Stimulated activated CD8-positive, alpha-beta memory T cell treated with anti-CD3 and anti-CD28 coated beads, Interleukin-7, amount 100 ng/mL, for 1 hour (primary cell): ENCODE measurements at places on chromosomes 3 and 15.

GRCh38 chr3:167030082-167030725 is 349.9 kb downstream of the ZBBX start:
- no peak for DNase-seq

DNA sequence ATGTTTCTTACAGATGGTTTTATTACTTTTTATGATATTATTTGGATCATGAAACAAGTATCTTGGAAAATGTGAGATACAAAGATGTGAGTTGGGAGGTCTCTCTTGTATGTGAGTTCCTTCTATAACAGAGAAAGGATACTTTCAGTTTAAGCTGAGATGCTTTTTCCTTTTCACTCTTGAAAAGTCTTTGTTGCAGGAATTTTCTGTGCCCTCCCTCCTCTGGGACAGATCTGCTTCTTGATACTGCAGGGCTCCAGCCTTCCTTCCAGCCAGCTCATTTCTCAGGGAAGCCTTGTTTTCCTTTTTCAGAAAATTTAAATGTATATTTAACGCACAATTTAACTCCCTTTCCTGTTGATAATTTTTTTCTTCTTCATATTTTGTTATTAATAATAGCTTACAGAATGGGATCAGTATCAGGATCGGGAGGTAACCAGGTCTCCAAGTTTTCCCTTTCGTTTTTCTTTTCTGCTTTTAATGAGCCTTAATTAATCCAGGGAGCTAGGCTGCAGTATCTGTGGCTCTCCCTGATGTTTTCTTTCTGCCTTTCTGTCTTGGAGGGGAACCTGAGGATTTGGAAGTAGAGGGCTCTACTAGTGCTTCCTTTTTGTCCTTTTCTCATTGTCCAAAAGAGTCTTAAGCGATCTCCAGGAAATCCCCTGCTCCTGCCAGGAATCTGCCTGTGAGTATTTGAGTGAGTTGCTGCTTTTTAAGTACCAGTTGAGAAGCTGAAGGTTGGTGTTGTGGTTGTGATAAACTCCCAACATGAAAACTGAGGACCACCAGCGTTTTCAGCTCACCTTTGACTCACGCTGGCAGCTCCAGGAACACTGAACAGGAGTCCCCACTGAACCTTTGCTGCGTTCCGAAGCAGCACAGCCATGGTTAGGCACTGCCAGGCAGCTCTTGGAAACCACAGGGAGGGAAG is 105.7 kb downstream of the IGF1R start:
- DNase-seq = no peak

DNA sequence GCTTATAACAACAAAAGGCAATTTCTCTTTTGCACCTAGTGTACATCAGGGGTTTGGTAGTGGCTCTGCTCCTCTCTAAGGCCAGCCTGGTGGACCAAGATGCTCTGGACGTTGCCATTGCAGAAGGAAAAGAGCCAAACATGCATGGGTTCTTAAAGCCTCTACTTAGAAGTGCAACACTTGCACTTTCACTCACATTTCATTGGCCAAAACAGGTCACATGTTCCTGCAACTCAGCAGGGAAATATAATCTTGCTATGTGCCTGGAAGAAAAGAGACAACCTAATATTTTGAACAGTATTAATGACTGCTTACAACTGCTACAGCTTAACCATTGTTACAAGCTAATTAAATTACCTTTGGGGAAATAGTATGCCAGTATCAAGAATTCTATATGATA is 182.9 kb downstream of the IL5RA start:
- DNase-seq = no peak

GRCh38 chr15:91694131-91694830 is 159.2 kb upstream of the SLCO3A1 start:
- no peak for DNase-seq

GRCh38 chr3:167996514-167996913 is 99.2 kb downstream of the GOLIM4 start:
- no peak for DNase-seq

DNA sequence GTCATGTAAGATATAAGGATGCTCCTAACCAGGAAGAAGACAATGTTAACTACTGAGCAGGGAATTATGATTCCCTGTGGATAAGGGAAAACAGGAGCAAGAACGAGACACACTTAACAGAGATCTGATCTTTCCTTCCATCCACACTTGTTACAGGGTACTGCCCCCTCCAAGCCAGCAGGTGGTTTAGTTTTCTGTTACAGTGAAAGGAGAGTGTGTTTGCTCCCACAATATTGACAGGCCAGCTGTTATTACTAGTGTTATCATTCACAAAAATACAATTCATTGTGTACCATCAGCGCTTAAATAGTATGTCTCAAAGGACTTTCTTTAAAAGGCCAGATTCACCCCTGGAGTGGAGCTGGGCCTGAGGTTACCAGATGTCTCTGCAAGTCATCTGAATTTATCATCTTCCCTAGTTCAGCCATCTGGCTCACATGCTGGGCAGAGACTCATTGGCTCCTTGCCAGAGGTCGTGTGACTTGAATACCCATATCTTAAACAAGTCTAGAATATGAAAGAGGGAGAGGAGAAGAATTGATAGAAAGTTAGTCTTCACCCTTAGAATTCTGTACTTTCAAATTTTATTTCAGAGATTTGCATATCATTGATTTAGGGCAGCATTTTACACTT is 16.8 kb upstream of the FMN1 start:
- DNase-seq = no peak

- DNase-seq = no peak
Measured at GRCh38 chr3:47399531-47400270, 18.9 kb downstream of the PTPN23 start.

GRCh38 chr3:170735821-170736220 is 134.2 kb downstream of the RPL22L1 start:
- no peak for DNase-seq

GRCh38 chr15:96330064-96330449 is 443 bp upstream of the NR2F2 start:
- DNase-seq = no peak

- no peak for DNase-seq
Measured at GRCh38 chr15:42267286-42267685, 5.7 kb upstream of the GANC start.

- no peak for DNase-seq
Measured at GRCh38 chr15:52243697-52244555, 51.7 kb downstream of the MYO5C start.

GRCh38 chr3:156587760-156588069 is 32.8 kb upstream of the SSR3 start:
- no peak for DNase-seq

GRCh38 chr15:92184679-92185230 is 208.9 kb upstream of the ST8SIA2 start:
- DNase-seq = no peak

DNA sequence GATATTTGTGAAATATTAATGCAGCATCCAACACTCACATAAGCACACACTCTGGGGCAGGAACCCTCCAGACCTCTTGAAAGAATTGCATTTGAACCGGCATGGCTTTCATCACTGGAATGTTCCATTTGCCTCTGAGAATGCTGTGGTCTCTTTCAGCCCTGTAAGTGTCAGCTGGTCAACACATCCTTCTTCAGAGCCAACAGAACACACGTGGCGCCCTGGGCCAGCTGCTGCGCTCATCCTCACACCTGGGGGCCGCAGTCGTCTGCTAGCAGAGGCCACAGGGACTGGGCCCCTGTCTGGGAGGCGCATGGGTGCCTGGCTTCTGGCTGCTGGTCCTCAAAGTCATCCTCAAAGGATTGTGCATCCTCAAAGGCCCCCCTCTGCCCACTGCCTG is 71.4 kb upstream of the HERC1 start:
- no peak for DNase-seq

DNA sequence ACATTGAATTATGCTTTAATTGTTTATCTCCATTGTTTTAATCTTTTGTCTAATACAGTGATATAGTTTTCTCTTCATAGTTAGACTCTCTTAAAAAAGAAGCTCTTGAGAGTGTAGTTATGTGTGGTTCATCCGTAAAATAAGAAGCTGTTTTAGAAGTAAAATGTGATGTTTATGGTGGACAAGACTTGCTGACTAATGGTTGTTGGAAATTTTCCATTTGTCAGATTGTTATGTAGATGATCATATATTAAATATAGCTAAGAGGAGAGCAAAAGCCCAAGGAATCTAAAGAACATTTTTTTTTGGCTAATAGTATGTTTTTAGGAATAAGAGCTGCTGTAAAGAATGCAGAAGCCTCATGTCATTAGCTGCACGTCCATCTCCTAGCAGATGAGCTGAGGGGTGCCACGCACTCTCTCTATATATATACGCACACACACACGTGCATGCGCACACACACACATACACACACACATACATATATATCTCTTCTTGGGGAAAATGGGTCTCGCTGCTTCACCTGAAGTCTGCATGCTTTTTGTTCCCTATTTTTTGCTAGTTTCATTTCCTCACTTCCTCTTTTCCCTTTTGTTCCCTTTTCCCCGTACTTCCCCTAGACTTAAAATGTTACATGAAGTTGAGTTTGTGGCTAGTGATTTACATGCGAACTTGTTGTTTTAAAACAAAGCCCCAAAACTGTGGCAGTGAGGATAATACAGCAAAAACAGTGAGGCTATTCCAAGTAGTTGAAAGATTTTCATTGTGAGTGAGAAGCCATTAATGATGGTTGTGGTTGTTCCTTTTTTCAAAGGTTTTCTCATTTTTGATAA is 107.8 kb downstream of the MBNL1 start:
- no peak for DNase-seq

DNA sequence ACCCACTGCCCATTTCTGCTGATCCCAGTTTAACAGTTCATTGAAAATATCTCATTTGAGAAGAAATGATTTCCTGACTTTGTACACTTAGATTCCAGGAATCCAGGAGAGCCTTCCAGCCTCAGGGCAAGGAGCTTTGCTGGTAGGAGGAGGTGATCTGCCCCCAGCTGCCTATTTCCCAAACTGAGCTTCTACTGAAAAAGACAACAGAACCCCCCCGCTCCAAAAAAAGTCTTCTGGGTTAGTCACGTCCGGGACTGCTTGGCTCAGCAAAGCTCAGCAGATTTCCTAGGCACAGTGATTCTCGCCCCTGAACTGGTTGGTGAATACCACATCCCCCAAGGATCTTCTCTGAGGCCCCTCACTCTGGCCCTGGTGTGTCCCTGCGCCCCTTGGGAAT is 13.1 kb downstream of the SLC6A6 start:
- no peak for DNase-seq

GRCh38 chr3:3798631-3799113 is 559 bp upstream of the LRRN1 start:
- no peak for DNase-seq

GRCh38 chr3:13544951-13545651 is 3.8 kb upstream of the FBLN2 start:
- DNase-seq = no peak

DNA sequence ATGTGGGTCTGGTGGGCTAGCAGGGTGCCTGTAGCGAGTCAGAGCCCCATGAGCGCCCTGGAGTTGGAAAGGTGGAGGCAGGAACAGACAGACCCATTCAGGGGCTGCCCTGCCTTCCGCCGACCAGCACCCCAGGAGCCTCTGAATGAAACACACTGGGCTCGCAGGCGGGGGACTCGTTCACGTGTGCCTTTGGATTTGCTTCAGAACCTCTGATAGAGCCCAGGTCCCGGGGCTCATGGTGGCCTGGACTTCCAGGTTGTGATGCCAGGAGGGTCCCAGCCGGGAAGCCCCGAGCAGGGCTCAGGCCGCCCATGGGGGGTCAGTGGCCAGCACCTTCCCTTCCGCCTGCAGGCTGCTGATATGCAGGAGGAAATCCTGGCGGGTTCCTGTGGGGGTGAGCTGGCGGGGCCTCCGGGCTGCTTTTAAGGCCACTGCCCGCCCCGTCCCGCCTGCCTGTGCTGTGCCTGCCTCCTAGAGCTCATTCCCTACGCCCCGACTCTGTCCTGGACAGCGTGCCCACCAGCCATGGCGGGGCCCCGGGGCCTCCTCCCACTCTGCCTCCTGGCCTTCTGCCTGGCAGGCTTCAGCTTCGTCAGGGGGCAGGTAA is at the start of gene STAB1:
TSS of gene STAB1 (plus strand) at position 453 of the 610 bp plus-strand sequence. CDS start at position 529, 76 bp downstream.
- DNase-seq = no peak

DNA sequence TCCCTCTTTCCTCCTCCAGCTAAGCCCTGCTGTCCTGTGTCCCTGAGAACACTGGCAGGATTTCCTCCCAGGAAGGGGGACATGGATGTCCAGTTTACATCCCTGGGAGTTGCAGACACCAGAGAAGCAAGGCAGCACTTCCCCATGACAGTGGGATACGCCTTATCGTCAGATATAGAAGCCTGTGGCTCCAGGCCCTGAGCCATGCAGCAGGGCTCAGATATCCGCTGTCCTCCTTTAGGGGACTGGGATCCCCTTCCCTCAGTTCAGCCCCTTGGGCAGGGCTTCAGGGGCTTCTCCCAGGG is 16.4 kb downstream of the CORO2B start:
- DNase-seq = no peak

GRCh38 chr15:76181705-76182107 is 121.9 kb downstream of the TMEM266 start:
- no peak for DNase-seq

DNA sequence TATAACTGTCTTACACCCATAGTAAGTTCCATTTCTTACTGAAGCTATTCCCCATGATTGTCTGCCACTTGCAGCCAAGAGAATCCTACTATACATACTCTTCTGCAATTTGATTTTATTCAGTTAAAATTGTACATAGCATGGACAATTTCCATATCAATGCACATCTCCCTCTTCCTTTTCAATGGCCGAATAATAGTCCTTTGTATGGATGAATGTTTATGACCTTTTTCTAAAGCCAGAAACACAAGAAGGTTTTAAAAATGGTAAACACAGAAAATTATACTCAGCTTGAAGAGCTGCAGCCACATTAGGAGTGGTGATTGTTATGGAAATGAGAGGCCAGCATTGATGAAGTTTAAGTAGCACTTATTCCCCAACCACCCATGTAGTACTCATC is 8.5 kb upstream of the ERC2 start:
- no peak for DNase-seq

GRCh38 chr3:71052716-71053115 is 530.8 kb downstream of the FOXP1 start:
- DNase-seq = no peak

DNA sequence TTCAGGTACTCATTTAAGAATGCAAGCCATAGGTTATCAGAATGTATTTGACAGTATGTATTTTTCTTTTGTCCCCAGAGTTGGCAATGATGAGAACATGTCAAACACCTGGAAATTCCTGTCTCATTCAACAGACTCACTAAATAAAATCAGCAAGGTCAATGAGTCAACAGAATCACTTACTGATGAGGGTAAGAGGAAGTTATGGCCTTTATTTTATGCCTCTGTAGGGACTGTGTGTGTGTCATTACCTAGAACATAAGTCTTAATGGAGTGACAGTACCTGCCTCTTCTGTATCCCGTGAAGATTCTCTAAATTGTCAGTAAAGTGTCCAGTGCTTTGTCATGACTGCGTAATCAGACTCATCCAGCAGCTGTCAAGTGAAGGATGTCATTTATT is 77.5 kb downstream of the KLHL25 start:
- DNase-seq = no peak

DNA sequence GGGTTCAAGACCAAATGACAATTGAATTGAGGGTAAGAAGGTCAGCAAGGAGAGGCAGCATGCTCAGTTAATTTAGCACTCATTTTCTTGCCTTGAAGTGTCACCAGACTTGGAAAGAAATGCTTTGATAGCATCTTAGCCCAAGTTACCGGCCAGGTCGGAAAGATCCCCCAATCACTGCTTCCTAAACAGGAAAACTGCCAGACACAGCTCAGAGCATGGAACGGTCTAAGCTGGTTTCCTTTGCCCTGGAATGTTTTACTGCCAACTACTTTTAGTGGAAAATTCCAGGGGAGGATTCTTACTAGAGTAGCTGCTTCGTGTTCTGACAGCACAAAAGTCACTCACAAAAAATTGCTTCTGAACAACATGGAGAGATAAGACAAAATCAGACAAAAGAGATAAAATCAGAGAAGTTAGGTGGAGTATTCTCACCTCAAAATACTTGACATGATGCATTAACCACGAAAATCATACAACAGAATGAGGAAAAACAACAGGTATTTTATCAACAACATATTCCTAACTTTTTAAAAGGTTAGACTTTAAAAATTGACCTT is 65.5 kb downstream of the CCR4 start:
- no peak for DNase-seq
